ENCODE measurements at places on chromosomes 3 and 15.

- DNase-seq: no peak
These were observed 46.9 kb downstream of the RAB11A start for GRCh38 chr15:65916041-65916663.

DNA sequence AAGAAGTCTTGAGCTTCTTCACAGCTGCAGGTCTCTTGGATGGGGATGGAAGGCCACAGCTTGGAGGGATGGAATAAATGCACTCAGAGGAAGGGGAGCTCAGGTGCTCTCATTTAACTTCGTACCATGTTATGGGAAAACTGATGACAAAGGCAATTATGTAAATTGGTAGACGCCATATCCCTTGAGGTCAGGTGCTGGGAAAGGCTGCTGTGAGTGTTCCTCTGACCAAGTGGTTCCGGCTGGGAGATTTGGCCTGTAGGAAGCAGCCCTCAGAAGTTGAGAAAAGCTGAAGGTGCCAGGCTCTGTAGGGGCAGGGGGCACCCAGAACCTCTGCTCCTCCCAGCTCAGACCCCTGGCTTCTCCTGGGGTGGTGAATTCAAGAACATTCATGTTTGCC lies 47.1 kb downstream of the FAH start:
- no peak for DNase-seq

- no peak for DNase-seq
These were observed 62.7 kb upstream of the BNIP2 start for GRCh38 chr15:59751552-59752413.

- no peak for DNase-seq
These were observed 32.5 kb downstream of the DMXL2 start for GRCh38 chr15:51589881-51590568.

GRCh38 chr15:92968926-92969651 lies 69.0 kb downstream of the CHD2 start:
- DNase-seq: no peak

- DNase-seq: no peak
These were observed 57.9 kb downstream of the STAG1 start for GRCh38 chr3:136694321-136694720.

GRCh38 chr15:62391641-62392262 lies 226.7 kb upstream of the C2CD4B start:
- no peak for DNase-seq

- no peak for DNase-seq
These were observed 53.8 kb upstream of the RAB6B start for GRCh38 chr3:133949438-133949837.

- DNase-seq: no peak
These were observed 46.4 kb upstream of the TSEN2 start for GRCh38 chr3:12437861-12438260.

DNA sequence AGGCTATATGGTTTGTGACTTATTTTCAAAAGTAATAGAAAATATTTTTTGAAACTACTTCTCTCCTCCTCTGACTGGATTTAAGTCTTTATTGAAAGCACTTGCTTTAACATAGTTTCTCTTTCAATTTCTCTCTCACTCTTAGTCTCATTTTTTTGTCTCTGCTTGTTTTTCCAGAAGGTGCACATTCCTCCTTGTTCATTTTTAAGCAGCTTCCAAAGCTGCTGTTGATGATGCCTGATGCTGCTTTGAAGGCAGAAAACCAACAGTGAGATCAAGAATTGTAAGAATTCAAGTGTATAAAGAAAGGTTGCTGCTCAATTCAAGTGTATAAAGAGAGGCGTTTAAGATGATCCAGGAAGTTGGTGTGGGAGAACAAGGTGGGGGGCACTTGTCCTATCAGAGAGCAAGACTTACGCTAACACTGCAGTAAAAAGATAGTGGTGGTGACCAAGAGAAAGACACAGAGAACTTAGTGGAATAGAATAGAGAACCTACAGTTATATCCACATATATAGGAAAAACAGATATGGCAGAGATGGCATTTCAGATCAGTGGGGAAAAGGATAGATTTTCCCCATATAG lies 12.1 kb downstream of the NR2C2 start:
- DNase-seq: no peak

- no peak for DNase-seq
These were observed 181.7 kb upstream of the SNTN start for GRCh38 chr3:63470745-63471144.

DNA sequence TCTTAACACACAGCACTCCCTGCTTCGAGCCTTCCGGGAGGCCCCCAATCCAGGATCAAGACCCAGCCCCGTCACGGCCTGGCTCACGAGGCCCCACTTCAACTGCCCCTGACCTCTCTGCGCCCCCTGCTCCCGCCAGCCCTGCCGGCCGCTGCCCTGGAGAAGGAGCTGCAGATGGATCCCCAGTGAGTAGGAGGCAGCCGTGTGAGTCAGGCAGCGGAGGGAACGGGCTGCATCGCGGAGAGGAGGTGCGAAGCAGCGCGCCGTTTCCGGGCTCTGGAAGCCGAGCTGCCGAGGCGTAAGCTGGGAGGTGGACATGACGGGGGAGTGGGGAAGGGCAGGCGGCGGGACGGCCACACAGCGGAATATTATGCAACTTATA lies 133.4 kb downstream of the TPRA1 start:
- DNase-seq: no peak

DNA sequence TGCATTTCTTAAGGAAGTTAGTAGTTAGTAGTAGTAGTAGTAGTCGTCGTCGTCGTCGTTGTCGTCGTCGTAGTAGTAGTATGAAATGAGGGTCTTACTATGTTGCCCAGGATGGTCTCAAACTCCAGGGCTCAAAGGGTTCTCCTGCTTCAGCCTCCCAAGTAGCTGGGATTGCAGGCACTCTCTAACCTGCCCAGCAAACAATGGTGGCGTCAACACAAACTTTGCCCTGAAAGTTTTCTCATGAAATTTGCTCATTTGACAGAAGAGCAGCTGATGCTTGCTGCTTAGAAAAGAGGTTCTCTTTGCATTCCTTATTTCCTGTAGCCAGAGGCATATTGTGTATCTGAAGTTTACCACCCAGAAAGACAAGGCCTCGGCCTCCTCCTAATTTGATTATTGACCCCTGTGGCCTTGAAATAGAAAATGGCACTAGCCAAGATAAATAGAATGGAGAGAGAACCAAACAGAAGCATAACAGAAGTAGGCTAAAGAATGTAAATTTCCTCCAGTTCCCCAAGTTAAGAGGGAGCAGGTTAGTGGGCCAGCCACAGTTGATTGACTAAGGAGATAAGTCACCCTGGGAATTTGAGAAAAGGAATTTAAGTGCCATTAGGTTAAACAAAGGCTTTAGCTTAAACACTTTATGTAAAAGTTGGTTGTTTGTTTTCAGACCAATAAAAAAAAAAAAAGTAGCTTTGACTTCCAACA lies 166.2 kb upstream of the ROBO2 start:
- DNase-seq: no peak

DNA sequence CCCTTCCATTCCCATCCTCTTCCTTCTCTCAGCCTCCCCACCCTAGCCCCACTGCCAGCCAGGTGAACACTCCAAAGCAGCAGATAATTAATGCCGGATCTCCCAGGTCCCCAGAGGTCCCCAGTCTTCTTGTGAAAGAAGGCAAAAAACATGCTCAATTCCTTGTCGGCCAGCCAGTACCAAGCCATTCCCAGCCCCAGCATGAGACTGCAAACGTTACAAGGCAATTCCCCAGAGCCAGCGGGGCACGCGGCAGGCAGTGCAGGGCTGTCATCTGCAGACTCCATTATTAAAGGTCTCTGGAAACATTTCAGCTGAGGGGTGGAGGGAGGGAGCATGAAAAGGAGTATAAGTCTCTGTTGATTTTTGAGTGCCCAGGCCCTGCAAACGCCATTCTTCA lies 117.8 kb downstream of the XXYLT1 start:
- DNase-seq: no peak

- no peak for DNase-seq
These were observed 821 bp downstream of the LINS1 start for GRCh38 chr15:100601163-100601562.

GRCh38 chr3:99487894-99488293 lies 150.5 kb upstream of the COL8A1 start:
- no peak for DNase-seq

DNA sequence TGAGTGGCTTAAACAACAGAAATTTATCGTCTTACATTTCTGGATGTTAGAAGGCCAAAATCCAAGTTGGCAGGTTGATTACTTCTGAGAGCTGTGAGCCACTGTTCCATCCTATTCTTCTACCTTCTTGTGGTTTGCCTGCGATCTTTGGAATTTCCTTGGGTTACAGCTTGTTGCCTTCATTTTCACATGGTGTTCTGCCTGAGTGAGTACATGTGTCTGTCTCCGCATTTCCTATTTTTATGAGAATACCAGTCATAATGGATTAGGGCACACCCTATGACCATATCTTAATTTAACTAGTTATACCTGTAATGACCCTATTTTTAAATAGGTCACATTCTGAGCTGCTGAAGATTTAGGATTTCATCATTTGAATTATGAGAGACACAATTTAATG lies 294.3 kb downstream of the CNTN4 start:
- DNase-seq: no peak

GRCh38 chr3:188721990-188722389 lies 449.8 kb upstream of the TPRG1 start:
- no peak for DNase-seq

GRCh38 chr3:18079739-18080138 lies 337.3 kb upstream of the TBC1D5 start:
- no peak for DNase-seq

DNA sequence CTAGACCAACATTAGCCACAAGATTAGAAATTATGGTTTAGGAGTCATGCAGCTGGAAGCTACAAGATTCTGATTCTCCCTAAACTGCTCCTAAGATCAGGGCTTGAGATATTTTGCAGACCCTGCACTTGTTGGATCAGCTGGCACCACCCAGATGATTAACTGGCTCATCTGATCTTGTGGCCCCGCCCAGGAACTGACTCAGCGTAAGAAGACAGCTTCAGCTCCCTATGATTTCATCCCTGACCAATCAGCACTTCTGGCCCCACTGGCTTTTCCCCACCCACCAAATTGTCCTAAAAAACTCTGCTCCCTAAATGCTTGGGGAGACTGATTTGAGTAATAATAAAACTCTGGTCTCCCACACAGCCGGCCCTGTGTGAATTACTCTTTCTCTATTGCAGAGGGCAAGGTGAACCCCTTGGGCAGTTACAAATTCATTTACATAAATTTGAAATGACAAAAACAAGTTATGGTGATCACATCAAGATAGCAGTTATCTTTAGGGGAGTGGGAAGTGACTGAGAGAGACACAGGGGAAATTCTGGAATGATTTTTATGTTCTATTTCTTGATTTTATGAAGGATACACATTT lies 76.5 kb downstream of the CD200R1L start:
- no peak for DNase-seq

GRCh38 chr3:49530231-49530630 lies 24.0 kb upstream of the BSN start:
- no peak for DNase-seq

- DNase-seq: no peak
These were observed 569 bp downstream of the TMEM266 start for GRCh38 chr15:76060118-76060989.

DNA sequence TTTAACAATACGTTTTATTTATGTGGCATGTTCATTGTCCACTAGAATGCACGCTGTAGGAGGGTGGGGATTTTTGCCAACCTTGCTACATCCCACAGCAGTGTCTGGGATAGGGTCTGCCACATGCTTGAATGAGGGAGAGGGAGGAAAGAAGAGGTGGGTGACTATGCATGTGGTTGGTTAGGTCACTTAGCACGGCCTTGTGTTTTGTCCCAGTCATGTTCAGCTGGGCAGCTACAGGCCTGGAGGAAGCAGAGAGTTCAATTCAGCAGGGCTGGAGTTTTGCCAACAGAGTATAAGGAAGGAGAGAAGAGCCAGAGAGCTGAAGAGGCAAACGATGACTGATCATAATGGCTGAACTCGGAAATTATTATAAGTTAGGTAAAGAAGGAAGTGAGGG lies 268.4 kb upstream of the NSMCE3 start:
- DNase-seq: no peak

GRCh38 chr15:65286069-65286703 lies 497 bp downstream of the PARP16 start:
- DNase-seq: no peak

DNA sequence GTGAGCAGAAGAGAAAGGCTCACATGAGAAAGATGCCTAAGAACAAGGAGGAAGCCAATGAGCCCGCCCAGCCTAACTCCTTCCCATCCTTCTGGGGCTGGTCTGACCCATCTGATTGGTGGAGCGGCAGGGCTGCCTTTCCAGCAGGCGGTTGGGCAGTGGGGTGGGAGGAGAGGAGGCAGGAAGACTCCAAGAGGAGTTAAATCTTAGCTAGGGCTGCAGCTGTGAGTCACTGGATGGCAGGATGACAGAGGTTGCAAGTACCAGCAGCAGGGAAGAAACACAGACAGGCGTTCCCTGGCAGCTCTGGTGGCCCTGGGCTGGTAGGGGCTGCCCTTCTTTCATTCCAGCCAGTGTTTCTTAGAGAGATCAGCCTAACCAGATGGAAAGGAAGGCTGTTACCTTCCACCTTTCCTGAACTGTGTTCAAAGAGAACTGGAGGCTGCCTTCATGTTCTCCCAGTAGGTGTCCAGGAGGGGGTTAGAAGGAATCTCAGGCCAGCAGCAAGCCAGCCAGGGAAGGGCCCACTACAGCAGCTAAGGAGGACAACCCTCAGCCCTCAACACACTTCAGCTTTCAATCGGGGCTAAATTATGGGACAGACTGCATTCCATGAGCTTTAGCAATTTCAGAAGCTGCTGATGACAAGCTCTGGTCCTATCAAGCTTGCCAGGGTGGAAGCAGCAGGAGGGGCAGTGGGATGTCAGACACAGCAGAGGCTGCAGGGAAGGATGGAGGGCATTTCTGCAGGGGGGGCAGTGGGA lies 50.3 kb downstream of the CHSY1 start:
- DNase-seq: peak; percentile 22

DNA sequence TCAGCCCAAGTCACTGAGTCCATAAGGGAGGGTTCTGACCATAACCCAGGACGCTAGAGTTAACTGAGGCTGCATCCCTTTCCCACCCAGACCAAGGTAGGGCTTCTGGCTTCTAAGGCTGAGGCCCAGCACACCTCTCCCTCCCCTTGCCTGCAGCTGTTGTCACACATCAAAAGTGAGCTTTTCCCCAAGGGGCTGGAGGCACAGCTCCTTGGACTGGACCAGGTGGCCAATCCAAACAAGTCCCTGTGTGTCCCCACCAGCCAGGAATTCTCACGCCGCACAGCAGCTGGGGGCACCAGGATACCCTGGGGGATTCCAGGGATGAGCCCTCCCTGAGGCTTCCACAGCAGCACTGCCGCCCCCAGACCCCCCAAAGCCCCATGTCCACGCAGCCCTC lies 22.3 kb upstream of the ISLR2 start:
- no peak for DNase-seq

GRCh38 chr3:186308549-186308948 lies 53.5 kb downstream of the DGKG start:
- DNase-seq: no peak

DNA sequence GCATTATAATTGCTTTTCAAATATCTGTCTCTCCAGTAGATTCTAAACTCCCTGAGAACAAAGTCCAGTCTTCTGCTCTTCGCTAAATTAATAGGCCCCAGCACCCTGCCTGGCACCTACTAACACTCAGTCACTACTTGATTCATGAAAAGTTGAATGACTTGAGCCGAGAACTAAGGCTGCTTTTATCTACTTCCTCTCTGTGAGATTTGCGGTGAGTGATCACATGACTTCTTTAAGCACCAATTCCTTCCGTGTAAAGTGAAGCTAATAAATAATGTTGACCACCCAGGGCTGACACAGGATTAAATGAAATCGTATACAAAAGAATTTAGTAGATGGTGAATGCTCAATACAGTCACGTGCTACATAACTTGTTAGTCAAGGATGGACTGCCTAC lies 44.6 kb upstream of the PGPEP1L start:
- DNase-seq: no peak
